Effector memory CD4-positive, alpha-beta T cell (primary cell): ENCODE measurements at places on chromosomes 4 and X.
A peak's percentile ranks its signal among the peaks of the same experiment; 100 is the strongest.

- no peaks in the 10 kb centered on the region for H3K36me3 ChIP-seq
- DNase-seq, result no peak
- no peaks in the 10 kb centered on the region for H3K4me1 ChIP-seq
- no peak overlapping the region for H3K27ac ChIP-seq
- no peaks in the 10 kb centered on the region for H3K27me3 ChIP-seq
Observed at GRCh38 chr4:87266986-87267385, 46.6 kb upstream of the KLHL8 start.

DNA sequence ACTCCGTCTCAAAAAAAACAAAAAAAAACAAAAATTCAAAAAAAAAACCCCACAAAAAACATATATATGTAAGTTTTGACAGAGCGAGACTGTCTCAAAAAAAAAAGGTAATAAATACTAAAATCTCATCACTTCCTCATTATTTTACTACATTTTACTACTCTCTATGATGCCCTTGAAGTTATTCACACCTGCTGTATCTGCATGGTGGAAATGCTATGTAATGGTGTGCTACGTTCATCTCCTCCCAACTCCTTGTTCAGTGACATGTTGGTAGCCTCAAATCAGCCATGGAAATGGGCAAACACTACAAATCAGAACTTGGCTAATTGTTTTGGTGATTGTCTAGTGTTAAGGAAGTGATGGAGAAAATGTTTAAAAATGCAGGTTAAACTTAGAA, 11.8 kb downstream of the RPS4X start:
- DNase-seq, result no peak
- H3K27me3 ChIP-seq, result no peaks in the 10 kb centered on the region
- peaks cover 2% of the 10 kb centered on the region for H3K4me1 ChIP-seq
- H3K36me3 ChIP-seq, result peaks cover 19% of the 10 kb centered on the region
- no peak overlapping the region for H3K27ac ChIP-seq
- H3K4me3 ChIP-seq, result no peak overlapping the region

- H3K27me3 ChIP-seq, result no peaks in the 10 kb centered on the region
- no peaks in the 10 kb centered on the region for H3K4me1 ChIP-seq
- DNase-seq, result no peak
- no peaks in the 10 kb centered on the region for H3K36me3 ChIP-seq
- H3K4me3 ChIP-seq, result no peak overlapping the region
Observed at GRCh38 chrX:17591741-17592110, 145.6 kb upstream of the SCML1 start.

GRCh38 chrX:63784346-63784901, 590 bp downstream of the ARHGEF9 start:
- DNase-seq, result no peak

- no peaks in the 10 kb centered on the region for H3K4me1 ChIP-seq
- H3K36me3 ChIP-seq, result no peaks in the 10 kb centered on the region
- no peak overlapping the region for H3K4me3 ChIP-seq
- H3K27me3 ChIP-seq, result no peaks in the 10 kb centered on the region
- H3K27ac ChIP-seq, result no peak overlapping the region
Observed at GRCh38 chr4:165502916-165503907, 124.4 kb downstream of the CPE start.

DNA sequence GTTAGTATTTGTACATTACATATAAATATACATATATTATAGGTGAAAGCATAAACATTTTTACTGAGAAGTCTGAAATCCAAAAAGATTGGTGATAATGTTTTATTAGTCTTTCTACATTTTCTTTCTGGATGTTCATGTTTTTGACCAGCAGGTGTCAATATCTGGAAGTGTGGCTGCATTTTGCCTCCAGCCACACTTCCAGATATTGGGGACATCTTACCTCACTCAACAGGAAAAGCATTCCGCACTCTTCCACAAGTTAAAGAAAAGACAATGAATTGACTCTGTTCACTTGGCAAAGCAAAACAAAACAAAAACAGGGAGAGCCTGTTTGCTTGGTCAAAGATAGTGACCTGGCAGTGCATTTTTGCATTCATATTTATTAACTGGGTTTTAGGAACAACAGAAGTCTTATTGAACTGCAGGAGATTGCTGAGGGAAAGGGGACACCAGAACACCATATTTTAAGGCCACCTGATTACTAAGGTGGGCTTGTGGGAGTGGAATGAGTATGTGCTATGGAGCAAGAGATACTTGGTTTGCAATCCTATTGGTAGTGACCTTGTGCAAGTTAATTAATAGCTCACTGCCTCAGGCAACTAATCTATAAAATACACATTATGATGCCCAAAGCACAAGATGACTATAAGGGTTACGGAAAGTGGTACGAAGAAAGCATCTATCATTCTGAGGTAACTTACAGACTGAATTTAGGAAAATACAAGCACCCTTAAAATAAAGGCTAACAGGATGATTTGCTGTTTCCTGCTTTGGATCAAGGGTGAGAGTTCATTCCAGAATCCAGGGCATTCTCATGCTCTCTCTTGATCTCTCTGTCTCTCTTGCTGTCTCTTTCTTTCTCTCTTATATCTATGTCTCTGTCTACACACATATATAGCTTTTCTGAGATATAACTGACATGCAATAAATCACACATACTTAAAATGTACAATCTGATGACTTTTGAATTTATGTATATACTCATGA, 389.9 kb upstream of the EMCN start:
- H3K4me3 ChIP-seq, result no peak overlapping the region
- no peaks in the 10 kb centered on the region for H3K4me1 ChIP-seq
- H3K27ac ChIP-seq, result no peak overlapping the region
- no peaks in the 10 kb centered on the region for H3K36me3 ChIP-seq
- no peaks in the 10 kb centered on the region for H3K27me3 ChIP-seq

DNA sequence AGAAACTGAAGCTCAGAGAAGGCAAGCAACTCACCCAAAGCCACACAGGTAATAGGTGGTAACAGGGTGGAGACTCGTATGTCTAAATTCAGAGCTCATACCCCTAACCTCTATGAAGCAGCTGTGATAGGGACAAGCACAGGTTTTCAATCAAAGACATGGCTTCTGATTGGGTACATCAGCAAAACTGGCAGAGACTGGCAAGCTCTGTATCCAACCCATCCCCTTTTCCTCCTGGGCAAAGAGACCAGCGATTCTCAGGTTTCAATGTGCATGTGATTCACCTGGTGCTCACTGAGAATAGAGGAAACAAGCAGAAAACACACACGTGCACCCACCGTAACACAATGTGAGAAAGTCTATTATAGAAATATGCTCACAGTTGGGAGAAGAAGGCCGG, 153.0 kb downstream of the SMIM20 start:
- no peak overlapping the region for H3K4me3 ChIP-seq
- no peak for DNase-seq
- H3K36me3 ChIP-seq, result no peaks in the 10 kb centered on the region
- no peaks in the 10 kb centered on the region for H3K27me3 ChIP-seq
- no peaks in the 10 kb centered on the region for H3K4me1 ChIP-seq
- H3K27ac ChIP-seq, result no peak overlapping the region

- H3K36me3 ChIP-seq, result no peaks in the 10 kb centered on the region
- peaks cover 18% of the 10 kb centered on the region for H3K27me3 ChIP-seq
- H3K4me1 ChIP-seq, result peaks cover 10% of the 10 kb centered on the region
- no peak for DNase-seq
Observed at GRCh38 chr4:76898385-76898692, 395 bp upstream of the SOWAHB start.

DNA sequence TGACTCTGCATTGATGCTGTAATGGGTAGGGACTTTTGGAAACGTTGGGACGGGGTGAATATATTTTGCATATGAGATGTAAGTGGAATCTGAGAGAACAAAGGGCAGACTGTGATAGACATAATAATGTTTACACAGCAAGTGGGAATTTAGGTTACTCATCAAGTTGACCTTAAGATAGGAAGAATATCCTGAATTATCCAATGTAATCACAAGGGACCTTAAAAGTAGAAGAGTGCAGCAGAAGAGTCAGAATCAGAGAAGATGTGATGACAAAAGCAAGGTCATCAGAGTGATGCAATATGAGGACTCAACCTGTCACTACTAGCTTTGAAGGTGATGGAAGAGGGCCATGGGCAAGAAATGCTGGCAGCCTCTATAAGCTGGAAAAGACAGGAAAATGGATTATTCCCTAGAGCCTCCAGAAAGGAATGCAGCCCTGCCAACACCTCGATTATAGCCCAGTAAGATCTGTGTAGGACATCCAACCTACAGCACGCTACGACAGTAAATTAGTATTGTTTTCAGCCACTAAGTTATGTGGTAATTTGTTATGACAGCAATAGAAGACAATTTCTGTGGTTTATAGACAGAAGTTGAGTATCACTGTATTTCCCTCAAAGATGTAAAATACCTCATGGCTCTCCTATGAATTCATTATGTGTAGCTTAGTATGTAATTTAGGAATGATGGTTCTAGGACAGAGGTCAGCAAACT, 26.4 kb downstream of the MORC4 start:
- H3K4me3 ChIP-seq, result no peak overlapping the region
- no peaks in the 10 kb centered on the region for H3K4me1 ChIP-seq
- H3K36me3 ChIP-seq, result no peaks in the 10 kb centered on the region
- no peak for DNase-seq

GRCh38 chr4:6779667-6780565, 2.6 kb upstream of the KIAA0232 start:
- no peaks in the 10 kb centered on the region for H3K27me3 ChIP-seq
- H3K27ac ChIP-seq, result no peak overlapping the region
- H3K36me3 ChIP-seq, result no peaks in the 10 kb centered on the region
- peaks cover 11% of the 10 kb centered on the region for H3K4me1 ChIP-seq

GRCh38 chr4:103449296-103450023, 251.3 kb upstream of the CENPE start:
- H3K4me3 ChIP-seq, result no peak overlapping the region
- H3K36me3 ChIP-seq, result no peaks in the 10 kb centered on the region
- H3K27me3 ChIP-seq, result no peaks in the 10 kb centered on the region
- no peaks in the 10 kb centered on the region for H3K4me1 ChIP-seq

- no peak overlapping the region for H3K27ac ChIP-seq
- no peaks in the 10 kb centered on the region for H3K4me1 ChIP-seq
- H3K36me3 ChIP-seq, result no peaks in the 10 kb centered on the region
- no peak overlapping the region for H3K4me3 ChIP-seq
- no peaks in the 10 kb centered on the region for H3K27me3 ChIP-seq
Observed at GRCh38 chr4:34309383-34309906, 1934.9 kb downstream of the ARAP2 start.

- H3K27ac ChIP-seq, result no peak overlapping the region
- H3K27me3 ChIP-seq, result no peaks in the 10 kb centered on the region
- no peak overlapping the region for H3K4me3 ChIP-seq
- H3K36me3 ChIP-seq, result no peaks in the 10 kb centered on the region
- no peaks in the 10 kb centered on the region for H3K4me1 ChIP-seq
Observed at GRCh38 chrX:39445336-39445735, 644.1 kb downstream of the MID1IP1 start.

DNA sequence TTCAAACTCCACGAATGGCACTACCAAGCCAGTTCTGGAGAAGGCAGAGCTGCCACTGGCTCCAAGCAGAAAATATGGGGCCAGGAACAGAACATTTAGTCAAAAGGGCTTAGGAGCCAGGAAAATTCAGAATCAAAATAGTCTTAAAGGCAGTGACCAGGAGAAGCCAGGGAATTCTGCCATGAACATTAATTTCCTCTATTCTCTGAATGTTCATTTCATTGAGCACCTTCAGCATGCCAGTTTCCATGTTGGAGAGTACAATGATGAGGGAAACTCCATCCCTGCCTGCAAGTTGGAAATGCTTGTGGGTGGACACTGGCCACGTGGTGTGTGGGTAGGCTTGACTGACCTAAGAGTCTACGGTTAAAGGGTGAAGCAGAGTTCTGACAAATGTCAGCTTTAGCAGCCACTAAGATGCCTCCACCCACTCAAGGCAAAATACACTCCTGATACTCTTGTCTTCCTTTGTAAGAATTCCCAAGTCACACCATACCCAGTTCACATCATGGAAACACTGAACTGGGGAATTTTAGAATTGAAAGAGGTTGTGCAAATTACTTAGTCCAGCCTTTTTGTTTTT, 190.1 kb upstream of the C1QTNF7 start:
- peaks cover 10% of the 10 kb centered on the region for H3K4me1 ChIP-seq
- H3K36me3 ChIP-seq, result no peaks in the 10 kb centered on the region
- H3K27ac ChIP-seq, result no peak overlapping the region
- no peak overlapping the region for H3K4me3 ChIP-seq

DNA sequence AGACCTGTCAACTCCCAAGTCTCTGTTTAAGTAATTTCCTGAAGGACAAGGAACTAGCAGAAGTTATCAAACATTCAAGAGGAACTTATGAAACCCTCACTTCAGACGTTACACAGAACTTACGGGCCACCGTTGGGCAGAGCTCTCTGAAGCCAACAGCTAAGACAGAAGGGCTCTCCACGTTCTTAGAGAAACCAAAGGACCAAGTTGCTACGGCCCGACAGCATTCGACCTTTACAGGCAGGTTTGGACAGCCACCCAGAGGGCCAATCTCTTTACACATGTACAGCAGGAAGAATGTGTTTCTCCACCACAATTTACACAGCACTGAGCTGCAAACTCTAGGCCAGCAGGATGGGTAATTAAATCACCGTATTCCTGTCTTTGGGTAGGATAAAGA, 705.1 kb upstream of the GRID2 start:
- H3K27ac ChIP-seq, result no peak overlapping the region
- H3K4me3 ChIP-seq, result no peak overlapping the region
- H3K27me3 ChIP-seq, result no peaks in the 10 kb centered on the region

- no peak overlapping the region for H3K4me3 ChIP-seq
- H3K27me3 ChIP-seq, result no peaks in the 10 kb centered on the region
- DNase-seq, result no peak
Observed at GRCh38 chrX:11540532-11541377, 125.0 kb downstream of the ARHGAP6 start.

DNA sequence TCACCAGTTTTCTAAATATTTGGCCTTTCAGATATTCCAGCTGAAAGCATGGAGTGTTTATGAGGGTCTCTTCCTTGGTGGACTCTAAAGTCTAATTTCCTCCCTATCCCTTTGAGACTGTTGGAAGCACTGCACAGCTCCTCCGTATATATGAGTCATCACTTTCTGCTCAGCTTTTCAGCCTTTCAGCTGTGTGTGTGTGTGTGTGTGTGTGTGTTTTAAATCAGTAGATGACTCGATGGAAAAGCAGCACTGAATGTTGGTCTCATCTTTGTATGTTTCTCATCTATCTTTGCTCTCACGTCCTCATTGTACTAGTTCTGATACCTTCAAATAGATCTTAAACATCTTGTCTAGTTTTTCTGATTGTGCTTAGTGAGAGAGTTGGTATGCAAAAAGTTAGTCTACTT, 81.6 kb downstream of the ZFX start:
- no peaks in the 10 kb centered on the region for H3K4me1 ChIP-seq
- DNase-seq, result no peak
- no peak overlapping the region for H3K4me3 ChIP-seq
- no peaks in the 10 kb centered on the region for H3K27me3 ChIP-seq
- H3K36me3 ChIP-seq, result no peaks in the 10 kb centered on the region

GRCh38 chr4:11746734-11747133, 318.0 kb upstream of the HS3ST1 start:
- DNase-seq, result no peak
- no peaks in the 10 kb centered on the region for H3K27me3 ChIP-seq
- no peaks in the 10 kb centered on the region for H3K36me3 ChIP-seq
- no peaks in the 10 kb centered on the region for H3K4me1 ChIP-seq
- H3K27ac ChIP-seq, result no peak overlapping the region

- DNase-seq, result no peak
- H3K4me3 ChIP-seq, result no peak overlapping the region
Observed at GRCh38 chrX:117989512-117989911, 127.1 kb downstream of the KLHL13 start.

GRCh38 chrX:19566359-19567222, 51.3 kb upstream of the MAP3K15 start:
- no peaks in the 10 kb centered on the region for H3K36me3 ChIP-seq
- peak; percentile 0 for DNase-seq
- no peaks in the 10 kb centered on the region for H3K27me3 ChIP-seq
- no peak overlapping the region for H3K27ac ChIP-seq
- no peak overlapping the region for H3K4me3 ChIP-seq

- no peaks in the 10 kb centered on the region for H3K4me1 ChIP-seq
- H3K27ac ChIP-seq, result no peak overlapping the region
- no peak overlapping the region for H3K4me3 ChIP-seq
- no peaks in the 10 kb centered on the region for H3K36me3 ChIP-seq
- DNase-seq, result no peak
Observed at GRCh38 chr4:54954656-54955388, 170.6 kb downstream of the KDR start.
